ENCODE measurements at places on chromosomes 7 and 10.

DNA sequence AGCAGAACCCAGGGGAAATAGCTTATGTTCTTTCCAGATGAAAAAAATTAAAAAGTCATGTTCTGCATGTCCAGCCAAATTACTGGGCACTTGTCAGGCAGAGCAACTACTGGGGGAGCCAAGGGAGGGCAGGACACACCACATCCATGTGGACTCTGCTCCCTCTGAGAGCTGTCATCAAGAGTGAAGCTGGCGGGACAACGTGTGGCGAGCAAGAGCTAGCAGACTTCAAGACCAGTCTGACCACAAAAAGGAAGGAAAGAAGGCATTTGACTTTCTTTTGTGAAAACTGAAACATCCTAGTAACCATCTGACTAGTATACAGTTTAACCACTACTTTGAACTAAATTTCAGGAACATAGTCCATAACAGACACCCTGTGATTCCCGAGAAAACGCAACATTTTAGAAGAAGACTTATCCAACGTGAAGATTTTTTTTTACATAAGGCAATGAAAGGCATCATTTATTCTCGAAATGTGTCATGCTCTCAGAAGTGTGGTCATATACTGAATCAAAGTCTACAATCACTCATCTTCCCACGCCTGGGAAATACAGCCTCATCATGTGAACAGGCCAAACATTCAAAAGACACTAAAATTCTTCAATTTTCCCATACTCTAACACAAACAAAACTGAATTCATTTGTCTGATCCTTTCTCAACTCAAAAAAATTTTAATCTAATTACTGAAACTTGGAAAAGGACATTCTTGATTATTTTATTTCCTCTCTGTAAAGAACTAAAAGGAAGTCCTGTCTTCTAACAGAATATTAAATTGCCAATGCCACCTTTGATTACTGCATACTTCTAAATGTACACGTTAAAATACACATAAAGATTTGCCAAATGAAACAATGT is 15.5 kb downstream of the CYTH3 start:
- DNase-seq, result peak; percentile 92

- DNase-seq, result peak; percentile 68
Measured at GRCh38 chr7:112990624-112991023, 96.0 kb downstream of the GPR85 start.

- no peak for DNase-seq
Measured at GRCh38 chr10:62736168-62736546, 68.4 kb upstream of the ADO start.

GRCh38 chr10:81576336-81576735 is 298.7 kb upstream of the NRG3 start:
- DNase-seq, result no peak

GRCh38 chr10:133257489-133258065 is 19.1 kb downstream of the ADAM8 start:
- peak; percentile 29 for DNase-seq

DNA sequence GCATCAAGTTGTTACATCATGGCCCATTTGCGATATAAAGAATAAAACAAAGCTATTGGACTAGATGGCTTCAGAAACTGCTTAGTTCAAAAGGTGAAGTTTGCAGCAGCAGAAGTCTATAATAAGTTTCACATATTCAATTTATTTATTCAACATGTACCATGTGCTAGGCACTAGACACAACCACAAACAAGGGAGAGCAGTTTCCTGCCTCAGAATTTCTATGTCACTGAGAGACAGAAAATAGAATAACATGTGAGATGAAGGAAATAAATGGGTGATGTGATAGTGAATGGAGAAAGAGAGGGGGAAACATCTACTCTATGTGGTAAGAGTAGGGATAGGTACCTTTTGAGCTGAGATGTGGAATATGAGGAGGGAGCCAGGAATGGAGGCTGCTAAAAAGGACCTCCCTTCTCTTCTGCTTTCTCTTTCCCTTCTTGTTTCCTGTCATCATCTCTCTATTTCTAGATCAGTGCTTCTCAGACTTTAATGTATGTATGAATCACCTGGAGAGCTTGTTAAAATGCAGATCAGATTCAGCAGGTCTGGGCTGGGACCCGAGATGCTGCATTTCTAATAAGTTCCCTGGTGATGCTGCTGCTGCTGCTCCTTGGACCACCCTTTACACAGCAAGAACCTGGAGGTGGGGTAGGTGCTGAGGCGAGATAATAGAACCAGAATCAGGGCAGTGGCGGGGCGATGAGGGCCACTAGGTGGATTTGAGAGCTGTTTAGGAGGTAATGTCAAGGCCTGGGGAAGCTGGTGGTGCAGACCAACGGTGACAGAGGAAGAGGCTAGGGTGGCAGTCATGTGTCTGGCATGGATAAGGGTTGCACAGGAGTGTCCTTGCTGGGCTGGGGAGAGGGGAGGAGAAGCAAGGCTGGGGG is 13.7 kb upstream of the INMT start:
- no peak for DNase-seq

DNA sequence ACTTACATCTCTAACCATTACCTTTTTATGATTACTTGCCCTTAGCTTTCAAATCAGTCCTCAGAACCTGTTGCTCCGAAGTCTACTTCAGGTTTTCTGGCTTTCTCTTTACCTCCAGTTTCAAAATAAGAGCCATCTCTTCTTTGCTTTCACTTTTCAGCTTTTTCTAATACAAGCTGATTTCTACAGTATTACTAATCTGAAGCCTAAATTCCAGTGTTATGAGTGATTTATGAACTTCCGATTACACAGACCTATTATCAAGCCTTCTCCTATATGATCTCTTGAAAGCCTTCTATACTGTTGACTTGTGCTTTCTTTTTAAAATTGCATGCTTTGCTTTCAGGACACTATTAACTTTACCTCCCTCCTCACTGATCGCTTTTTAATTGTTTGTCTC is 1307.8 kb upstream of the CELF2 start:
- DNase-seq, result no peak

DNA sequence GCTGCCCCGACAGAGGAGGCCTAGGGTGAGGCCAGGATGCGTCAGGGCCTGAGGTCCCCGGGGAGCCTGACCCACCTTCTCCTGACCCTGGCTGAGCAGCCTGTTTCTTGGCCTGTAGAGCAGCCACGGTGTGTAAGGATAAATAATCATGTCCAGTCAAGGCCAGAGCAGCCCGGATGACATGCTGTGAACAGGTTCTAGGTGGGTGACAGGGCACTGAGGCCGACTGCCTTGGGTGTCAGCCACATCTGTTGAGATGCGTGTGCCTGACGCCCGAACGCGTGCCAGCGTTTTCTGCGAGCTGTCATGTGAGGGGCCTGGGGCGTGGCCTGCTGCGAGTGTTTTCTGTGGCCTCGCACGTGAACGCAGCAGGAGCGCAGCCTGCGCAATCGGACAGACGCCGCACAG is 118.3 kb downstream of the FAM53B start:
- DNase-seq, result no peak

- no peak for DNase-seq
Measured at GRCh38 chr7:43618073-43618472, 35.2 kb downstream of the STK17A start.

GRCh38 chr10:71838264-71839211 is 12.5 kb downstream of the PSAP start:
- peak; percentile 84 for DNase-seq

- DNase-seq, result no peak
Measured at GRCh38 chr7:154864523-154864891, 138.4 kb downstream of the PAXIP1 start.

Data from GM23248 (cell line).